Daoy (cell line): ENCODE measurements at places on chromosomes 2 and 18. TPM values are rescaled to one million over a fixed set of nuclear protein-coding genes. Genes with fewer than 3 reads are reported as not detected.
A peak's percentile ranks its signal among the peaks of the same experiment; 100 is the strongest.

DNA sequence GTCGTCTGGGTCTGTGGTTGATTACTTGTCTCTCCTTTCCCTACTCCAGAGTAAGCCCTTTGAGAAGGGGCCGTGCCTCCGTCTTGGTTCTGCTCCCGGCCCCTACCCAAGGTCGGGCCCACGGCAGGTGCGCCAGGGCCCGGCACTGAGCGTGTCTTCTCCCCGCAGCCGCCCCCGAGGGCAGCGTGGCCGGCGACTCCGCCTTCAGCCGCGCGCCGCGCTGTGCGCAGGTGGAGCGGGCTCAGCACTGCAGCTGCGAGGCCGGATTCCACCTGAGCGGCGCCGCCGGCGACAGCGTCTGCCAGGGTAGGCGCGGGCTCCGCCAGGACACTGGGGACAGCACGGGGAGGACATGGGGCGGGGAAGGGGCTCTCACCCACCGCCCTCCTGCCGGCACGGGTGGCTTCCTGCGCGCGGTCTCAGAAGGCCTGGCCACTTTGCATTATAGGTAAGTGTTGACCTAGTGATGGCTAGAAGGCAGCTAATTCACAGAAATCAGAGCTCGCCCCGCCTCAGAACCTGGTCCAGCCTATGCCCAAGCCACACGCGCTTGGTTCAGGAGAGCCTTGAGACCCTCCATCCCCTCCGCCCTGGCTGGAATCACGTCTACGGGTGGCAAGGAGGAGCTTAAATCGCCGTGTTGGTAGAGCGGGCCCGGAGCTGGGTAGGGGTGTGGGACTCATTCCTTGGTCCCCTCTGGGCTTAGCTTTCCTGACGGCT is 43.5 kb downstream of the FBLN7 start:
- DNase-seq = no peak

DNA sequence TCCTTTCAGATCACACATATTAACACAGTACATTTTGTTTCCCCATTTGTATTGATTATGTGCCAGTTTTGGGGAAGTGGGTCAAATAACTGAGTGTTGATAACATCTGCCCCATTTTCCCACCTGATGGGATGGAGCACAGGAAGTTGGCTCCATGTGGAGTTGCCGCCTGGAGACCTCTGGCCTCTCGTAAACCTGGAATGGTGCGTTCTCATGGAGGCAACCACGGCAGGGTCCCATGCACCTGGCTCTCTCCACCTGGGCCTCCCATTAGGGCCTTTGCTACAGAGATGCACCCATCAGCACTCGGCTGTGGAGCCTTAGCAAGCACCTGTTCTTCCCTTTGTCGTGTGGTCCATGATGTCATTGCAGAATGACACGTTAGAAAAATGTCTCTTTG is 130.6 kb downstream of the MBP start:
- no peak for DNase-seq

LYG2 gene
- total RNA-seq = not detected in 2 replicates

CERKL gene
- total RNA-seq = 0.29 TPM in 1 of 2 replicates, not detected in the other

DNA sequence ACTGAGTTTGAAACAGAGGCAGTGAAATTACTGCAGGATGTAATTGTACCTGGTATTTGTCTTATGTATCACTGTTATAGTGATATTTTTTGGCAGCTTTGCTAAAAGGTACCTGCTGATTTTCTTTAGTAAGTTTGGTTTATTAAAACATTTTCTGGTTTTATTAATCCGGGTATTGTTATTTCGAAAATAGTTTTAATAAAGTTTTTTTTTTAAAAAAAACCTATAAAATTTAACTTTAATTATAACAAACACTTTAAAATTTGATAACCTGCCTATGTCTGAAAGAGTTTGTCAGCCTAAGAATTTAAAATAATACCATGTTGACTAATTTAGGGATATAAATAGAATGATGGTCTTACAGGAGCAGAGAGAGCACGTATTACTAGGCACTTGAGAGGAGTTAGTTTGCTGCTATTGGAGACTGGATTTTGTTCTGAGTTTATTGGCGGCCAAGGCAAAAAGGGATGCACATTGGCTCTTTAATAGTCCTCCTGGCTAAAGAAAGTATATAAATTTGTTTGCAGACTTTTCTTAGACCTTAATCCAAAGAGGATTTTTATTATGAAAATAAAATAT is 12.1 kb downstream of the EHBP1 start:
- DNase-seq = no peak

- no peak for DNase-seq
Measured at GRCh38 chr2:19769513-19769912, 132.3 kb downstream of the TTC32 start.

GPAT2 gene
- total RNA-seq = 0.06 TPM in 1 of 2 replicates, not detected in the other

DNA sequence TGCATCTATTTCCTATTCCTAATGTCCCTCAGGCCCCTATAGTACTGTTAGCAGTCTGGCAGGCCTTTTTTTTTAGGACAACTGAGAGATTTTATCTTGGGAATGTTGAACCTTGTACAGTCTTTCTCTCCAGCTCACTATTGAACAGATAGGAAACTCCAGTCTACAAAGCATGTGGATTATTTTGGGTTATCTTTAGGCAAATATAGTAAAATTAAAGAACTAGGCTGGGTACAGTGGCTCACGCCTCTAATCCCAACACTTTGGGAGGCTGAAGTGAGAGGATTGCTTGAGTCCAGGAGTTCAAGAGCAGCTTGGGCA is 102.7 kb downstream of the OSBPL6 start:
- no peak for DNase-seq

- DNase-seq = no peak
Measured at GRCh38 chr2:65539633-65540032, 107.2 kb upstream of the SPRED2 start.

- no peak for DNase-seq
Measured at GRCh38 chr2:179461420-179461819, 196.8 kb upstream of the SESTD1 start.

GRCh38 chr2:26477126-26477910 is 606 bp downstream of the OTOF start:
- no peak for DNase-seq

DNA sequence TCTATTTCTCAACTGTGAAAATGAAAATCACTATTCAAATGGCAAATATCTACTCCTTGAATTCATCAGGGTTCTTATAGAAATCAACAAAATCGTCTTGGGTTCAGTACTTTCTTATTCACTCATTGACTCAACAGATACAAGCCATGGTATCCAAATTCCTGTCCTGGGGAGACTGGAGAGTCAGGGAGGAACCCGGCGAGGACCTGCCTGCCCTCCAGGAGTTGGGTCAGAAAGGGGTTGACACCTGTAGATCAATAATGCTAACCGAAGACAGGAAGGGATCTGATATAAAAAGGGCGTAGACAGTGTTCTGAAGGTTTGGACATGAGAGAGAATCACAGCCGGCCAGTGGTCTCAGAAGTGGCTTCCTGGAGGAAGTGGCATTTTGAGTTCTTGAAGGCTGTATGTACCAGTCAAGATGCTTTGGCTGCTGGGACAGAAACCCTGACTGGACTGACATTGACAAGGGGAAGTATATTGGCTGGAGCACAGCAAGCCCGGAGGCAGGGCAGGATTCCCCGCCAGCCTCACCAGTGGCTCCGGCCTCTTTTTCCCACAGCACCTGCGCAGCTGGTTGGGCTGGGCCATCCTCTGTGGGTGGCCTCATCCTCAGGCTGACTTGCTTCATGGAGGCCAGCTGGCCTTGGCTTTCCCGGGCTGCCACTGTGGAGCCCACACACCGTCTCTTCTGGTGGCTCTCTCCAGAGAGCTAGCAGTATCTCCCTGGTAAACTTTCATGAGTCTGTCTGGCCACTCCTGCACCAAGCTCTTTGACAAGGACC is 3.0 kb downstream of the LRRFIP1 start:
- no peak for DNase-seq

GRCh38 chr2:172105471-172106107 is 2.9 kb upstream of the DLX2 start:
- no peak for DNase-seq

DNA sequence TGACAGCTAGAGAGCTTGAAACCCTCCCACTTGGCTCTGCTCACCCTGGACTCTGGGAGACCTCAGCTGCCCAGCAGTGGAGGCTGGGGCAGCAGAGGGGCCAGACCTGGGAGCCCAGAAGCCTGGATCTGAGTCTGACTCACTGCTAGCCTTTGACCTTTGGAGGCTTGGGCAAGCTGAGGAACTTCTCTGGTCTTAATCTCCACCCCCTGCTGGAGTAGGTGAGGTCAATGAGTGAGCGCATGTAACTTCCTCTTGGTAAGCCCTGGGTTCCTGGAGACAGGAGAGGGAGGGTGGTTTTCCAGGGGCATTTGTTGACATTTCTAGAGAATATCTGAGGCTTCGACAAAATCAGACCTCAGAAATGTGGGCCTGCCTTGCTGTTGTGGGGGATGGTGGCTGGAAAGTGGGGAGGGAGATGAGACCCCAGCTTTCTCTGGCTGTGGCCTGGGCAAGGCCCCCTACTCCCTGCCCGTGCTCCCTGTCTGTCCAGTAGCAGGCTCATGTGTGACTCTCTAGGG is 73.0 kb upstream of the YWHAQ start:
- DNase-seq = peak; percentile 90

- no peak for DNase-seq
Measured at GRCh38 chr18:1475867-1476266, 571.2 kb downstream of the ADCYAP1 start.

OSR1 gene
- 0.06 TPM in 1 of 2 replicates, not detected in the other for total RNA-seq

CCDC102B gene
- total RNA-seq = 1.5 and 2.6 TPM in 2 replicates

DNA sequence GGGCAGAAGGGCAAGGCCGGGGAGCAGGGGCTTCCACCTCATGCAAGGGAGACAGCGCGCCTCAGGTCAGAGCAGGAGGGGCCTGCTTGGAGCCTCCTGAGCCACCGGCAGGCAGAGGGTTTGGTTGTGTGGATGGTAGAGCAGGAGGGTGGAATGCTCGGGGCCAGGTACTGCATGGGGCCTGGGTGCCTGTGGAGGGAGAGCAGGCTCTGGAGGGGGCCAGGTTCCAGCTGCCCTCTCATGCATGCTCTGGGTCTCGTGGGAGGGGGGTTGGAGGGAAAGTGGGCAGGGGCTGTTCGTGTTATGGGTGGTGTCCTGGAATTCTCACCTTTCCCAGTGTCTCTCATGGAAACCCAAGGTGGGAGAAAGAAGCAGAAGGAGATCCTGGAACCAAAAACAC is 3.2 kb upstream of the IL1R2 start:
- DNase-seq = no peak

- no peak for DNase-seq
Measured at GRCh38 chr2:24107336-24107735, 15.8 kb downstream of the PFN4 start.

EFR3B gene
- total RNA-seq = 2.0 and 4.3 TPM in 2 replicates

GRCh38 chr2:42523341-42523740 is 29.6 kb upstream of the KCNG3 start:
- no peak for DNase-seq

MEP1B gene
- not detected in 2 replicates for total RNA-seq

DNA sequence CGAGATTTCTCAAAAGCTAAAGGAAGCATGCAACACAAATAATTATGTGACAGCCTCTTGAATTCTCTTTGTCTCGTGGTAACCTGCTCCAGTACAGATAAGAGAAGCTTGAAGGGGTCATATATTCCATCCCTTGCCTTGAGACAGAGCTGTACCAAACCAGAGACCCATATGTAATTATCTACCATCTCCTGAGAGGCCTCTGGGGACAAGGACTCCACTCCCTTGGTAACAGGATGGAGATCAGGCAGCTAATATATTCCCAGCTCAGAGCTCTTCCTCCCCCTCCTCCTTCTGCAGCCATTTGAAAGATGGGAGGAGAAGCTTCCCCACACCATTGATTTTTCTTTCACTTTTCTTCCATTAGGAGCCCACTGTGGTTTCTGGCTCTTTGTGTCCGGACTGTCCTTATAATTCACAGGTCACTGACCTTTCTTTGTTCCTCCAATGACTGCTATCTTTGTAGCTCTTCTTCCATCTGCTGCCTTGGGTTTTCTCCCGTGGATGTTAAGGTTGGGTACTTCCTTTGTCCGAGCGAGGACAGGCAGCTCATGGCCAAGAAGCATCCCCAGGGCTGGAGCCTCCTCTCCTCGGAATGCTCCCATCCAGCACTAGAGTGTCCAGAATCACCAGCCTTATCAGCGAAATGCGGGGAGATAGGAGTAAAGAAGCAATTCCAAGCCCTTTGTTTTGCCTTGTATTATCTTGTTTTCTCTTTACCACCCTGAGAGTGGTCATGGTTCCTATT is 72.6 kb upstream of the STPG4 start:
- DNase-seq = no peak

- DNase-seq = no peak
Measured at GRCh38 chr18:3097082-3097481, 84.1 kb upstream of the LPIN2 start.

- DNase-seq = no peak
Measured at GRCh38 chr2:35343135-35343534, 1012.4 kb upstream of the CRIM1 start.

GPR35 gene
- 0.33 and 1.1 TPM in 2 replicates for total RNA-seq

DNA sequence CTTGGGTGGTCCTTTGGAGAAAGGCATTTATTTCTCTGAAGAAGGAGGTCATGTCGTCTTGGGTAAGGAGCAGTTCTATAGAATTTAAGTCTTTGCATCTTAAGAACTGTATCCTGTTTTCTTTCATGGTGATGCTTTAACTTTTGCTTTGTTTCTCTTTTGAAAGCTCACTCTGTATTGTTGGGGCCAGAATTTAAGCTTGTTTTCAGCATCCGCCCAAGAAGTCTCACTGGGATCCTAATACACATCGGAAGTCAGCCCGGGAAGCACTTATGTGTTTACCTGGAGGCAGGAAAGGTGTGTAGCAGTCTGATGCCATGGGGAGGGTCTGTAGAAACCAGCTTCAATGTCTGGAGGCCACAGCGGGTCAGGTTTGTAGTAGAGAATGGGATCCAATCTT is 64.7 kb upstream of the TTC39C start:
- no peak for DNase-seq

DNA sequence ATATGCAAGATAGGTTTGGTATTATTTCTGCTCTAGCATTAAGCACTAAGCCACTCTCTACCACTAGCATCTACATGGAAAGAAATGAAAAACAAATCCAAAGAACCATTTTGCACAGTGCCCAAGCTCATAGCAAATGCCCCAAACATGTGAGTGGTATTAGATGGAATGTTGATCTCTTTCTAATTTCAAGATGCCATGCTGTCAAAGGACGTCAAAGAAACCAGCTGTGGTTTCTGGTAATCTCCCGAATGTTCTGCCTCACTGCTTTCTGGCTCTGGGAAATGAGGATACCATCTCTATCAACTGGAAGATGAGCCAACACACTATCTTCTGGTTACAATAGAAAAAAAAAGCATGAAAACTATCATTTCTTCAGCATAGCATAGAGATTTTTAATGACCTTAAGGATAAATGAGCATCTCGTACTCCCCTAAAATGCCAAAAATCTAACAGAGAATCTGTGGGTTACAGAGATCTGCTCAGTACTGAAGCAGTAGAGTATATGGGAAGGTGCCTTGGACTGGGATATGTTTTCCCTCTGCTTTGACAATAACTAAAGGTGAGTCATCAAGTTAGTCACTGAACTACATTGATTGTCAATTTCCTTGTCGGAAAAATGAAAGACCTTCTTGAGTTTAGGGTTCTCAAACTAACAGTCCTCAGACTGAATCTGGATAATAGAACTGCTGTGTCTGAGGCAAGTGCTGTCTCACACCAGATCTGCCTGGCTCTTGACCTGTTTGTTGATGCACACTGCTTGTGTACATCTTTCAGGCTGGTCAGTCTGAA is 244.8 kb upstream of the NCKAP5 start:
- peak; percentile 66 for DNase-seq

OBSL1 gene
- 45.3 and 58.2 TPM in 2 replicates for total RNA-seq
